ENCODE measurements at places on chromosomes 1 and 21.

DNA sequence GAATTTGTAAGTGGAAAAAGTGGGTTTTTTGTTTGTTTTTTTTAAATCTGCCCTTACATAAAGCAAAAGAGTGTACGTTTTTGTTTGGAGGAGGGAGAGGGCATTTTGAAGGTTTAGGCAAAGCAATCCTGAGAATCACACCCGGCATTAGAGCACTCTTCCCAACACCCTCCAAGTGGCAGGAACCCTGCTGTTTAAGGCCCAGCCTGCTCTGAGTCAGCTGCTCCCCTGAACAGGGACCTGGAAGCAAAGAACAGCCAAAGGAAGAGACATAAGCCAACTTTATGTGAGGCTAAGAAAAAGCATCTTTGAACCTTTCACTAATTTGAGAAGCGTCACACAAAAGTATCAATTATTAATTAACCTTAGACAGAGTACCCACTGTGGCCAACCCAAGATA, 16.9 kb downstream of the MTFR1L start:
- no peak for DNase-seq

- no peak for DNase-seq
Observed at GRCh38 chr1:160346958-160347357, 3.8 kb downstream of the NCSTN start.

DNA sequence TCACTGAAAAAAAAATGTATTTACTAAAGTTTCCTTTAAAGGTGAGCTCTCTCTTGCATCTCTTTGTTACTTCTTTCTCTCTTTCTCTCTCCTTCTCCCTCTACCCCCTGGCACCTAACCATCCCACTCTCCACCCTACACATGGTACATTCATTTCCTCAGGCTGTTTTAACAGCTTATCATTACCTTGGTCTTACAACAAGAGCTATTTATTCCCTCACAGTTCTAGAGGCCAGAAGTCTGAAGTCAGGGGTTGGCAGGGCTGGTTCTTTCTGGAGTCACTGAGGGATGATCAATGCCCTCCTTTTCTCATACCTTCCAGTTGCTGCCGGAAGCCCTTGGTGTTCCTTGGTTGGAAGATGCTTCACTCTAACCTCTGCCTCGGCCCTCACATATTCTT, 91.1 kb upstream of the DSCAM start:
- no peak for DNase-seq

DNA sequence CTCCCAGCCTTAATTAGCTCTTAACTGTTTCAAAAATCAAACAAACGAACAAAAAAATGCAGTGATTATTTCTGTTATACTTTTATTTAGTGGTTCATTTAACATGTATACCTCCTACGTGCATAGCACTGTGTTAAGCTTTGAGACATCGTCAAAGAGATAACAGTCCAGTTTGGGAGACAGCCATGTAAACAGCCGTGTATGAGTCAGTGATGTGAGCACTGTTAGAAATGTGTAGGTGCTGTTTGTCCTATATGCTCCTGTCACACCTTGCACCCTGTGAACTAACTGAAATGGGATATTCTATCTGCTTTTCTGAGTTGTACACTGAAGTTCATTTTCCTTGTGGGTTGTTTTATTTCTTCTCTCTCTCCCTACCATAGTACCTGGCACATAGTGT, 109.7 kb upstream of the CACYBP start:
- DNase-seq: no peak

DNA sequence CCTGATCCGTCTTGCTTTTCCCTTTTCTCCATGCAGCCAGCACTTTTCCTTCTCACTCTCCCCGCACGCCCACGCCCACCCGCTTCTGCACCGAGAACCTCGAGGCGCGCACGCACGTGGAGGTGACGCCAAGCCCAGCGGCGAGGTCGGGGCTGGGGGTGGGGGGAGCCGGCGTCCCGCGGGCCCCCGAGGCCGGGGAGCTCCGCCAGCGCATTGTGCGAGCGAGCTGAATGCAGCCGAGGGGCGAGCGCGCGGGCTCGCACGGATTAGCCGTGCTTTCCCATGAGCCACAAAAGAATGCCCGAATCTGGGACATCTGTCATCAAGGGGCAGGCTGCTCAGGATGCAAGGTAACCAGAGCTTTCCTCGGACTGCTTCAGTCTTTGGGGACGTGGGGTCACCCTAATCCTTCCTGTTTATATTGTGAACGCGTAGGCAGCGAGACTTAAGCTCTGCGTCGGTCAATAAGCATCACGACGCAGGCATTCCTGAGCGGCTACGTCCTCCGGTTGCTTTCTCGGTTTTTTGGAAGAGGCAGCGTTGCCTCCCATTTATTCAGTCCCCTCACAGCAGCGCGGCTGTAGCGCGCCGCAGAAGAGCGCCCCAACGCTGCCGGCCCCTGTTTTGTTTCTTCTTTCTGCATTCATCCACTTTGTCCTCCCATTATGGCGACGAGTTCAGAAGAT, 67.3 kb upstream of the AKT3 start:
- DNase-seq: peak; percentile 78

- no peak for DNase-seq
Observed at GRCh38 chr21:32364796-32365195, 28.0 kb downstream of the URB1 start.

GRCh38 chr1:181061891-181062835, 26.3 kb upstream of the IER5 start:
- no peak for DNase-seq

DNA sequence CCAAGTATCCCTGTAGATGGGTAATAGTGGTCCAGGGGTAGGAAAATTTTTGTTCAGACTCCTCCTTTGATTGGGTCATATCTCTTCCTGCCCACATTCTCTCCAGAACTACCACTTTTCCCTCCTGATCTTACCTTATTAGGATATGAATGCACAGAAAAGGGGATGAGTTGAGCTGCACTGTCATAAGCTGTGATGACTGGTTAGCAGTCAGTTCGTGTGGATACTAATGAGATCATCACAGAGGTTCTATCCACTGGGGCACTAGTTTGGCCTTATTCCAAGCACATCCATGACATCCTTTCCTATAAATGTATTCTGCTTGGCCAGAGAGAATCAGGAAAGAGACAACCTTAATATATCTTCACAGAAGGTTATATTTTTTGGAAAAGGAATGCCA, 22.1 kb upstream of the TBX15 start:
- no peak for DNase-seq

DNA sequence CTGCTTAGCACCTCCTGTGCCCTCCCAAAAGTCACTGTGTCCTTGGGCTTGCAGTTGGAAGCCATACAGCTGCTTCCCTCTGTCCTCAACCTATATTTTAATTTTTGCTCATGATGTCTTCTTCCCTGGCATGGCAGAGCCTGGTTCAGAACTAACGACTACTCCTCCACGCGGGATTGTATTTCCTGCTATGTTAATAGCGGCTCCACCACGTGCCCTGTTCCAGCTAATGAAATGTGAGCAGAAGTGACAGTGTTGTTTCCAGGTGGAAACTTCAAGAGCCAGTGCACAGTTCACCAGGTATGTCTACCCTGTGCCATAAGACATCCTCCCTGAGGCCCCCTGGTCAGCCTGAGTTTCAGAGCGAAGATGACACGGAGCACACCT, 52.1 kb downstream of the DHRS3 start:
- DNase-seq: no peak

DNA sequence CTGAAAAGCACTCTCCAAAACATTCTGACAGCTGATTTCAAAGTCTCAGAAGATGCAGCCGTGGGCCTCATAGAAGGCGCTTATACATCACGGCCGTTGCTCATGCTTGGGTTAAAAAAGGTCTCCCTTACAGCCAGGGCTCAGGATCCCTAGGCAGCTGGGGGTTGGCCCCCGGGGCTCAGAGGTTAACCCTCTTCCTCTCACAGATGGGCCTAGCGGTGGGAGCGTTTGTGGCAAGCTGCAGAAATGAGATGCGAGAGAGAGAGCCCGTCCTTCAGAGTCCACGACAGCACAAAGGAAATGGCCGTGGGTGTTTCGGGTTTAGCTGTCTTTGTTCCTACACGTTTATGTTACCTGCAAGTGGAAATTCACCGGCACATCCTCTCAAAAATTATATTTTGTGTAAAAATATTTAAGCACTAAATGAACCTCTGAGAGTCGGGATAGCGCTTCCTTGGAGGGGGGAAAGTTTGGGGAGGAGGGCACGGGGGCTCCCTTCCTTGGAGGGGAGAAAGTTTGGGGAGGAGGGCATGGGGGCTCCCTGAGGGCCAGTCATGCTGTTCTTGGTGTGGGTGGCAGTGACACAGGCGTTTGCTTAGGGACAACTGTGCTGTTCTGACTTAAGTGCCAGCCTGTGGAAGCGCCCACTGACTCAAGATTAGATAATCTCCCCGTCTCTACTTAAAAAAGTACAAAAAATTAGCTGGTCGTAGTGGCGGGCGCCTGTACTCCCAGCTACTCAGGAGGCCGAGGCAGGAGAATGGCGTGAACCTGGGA, 20.5 kb upstream of the PRDM15 start:
- DNase-seq: no peak

- DNase-seq: no peak
Observed at GRCh38 chr21:45084121-45084520, 9.7 kb downstream of the ADARB1 start.

GRCh38 chr1:198462365-198463019, 78.0 kb downstream of the ATP6V1G3 start:
- peak; percentile 55 for DNase-seq

DNA sequence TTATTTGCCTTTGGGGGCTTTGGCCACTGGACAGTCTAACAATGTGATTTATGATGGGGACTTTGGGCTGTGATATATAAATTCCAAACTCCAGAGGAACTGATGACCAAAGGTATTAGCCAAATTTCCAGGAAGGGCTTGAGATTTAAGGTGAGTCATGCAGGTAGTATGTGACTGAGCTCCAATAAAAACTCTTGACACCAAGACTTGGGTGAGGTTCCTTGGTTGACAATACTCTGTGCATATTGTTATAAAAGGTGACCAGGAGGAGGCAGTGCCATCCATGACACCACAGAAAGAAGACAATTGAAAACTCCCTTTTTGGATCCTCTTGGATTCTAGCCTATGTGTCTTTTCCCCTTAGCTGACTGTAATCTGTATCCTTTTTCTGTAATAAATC, 392.7 kb upstream of the LRRC7 start:
- DNase-seq: no peak

GRCh38 chr1:11281518-11282331, 8.7 kb downstream of the UBIAD1 start:
- DNase-seq: peak; percentile 100

DNA sequence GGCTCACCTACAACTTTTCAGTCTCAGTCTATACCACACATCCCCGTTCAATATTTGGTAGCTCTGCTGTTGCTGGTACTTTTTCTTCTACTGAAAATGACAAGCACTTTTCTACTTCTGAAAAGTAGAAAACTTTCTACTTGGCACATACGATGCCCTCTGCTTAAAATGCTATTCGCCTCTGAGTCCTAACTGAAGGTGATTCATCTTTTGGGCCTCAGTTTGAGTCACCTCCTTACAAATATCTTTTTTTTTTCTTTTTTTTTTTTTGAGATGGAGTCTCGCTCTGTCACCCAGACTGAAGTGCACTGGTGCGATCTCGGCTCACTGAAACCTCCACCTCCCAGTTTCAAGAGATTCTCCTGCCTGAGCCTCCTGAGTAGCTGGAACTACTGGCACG, 136.0 kb upstream of the CYYR1 start:
- peak; percentile 10 for DNase-seq

DNA sequence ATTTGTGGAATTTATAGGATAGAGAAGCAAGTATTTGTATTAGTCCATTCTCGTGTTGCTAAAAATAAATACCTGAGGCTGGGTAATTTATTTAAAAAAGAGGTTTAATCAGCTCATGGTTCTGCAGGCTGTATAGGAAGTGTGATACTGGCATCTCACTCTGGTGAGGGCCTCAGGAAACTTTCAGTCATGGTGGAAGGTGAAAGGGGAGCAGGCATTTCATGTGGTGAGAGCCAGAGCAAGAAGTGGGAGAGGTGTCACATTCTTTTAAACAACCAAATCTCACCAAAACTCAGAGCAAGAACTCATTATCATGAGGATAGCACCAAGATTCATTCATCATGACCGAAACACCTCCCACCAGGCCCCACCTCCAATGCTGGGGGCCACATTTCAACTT, 18.1 kb downstream of the SDCCAG8 start:
- no peak for DNase-seq

Measured in fibroblast of the aortic adventitia (primary cell).